Midbrain (tissue), 1 donor: ENCODE measurements at places on chromosomes 6 and 20.

- DNase-seq, result no peak
Measured at GRCh38 chr6:44001318-44002066, 125.8 kb downstream of the MRPL14 start.

DNA sequence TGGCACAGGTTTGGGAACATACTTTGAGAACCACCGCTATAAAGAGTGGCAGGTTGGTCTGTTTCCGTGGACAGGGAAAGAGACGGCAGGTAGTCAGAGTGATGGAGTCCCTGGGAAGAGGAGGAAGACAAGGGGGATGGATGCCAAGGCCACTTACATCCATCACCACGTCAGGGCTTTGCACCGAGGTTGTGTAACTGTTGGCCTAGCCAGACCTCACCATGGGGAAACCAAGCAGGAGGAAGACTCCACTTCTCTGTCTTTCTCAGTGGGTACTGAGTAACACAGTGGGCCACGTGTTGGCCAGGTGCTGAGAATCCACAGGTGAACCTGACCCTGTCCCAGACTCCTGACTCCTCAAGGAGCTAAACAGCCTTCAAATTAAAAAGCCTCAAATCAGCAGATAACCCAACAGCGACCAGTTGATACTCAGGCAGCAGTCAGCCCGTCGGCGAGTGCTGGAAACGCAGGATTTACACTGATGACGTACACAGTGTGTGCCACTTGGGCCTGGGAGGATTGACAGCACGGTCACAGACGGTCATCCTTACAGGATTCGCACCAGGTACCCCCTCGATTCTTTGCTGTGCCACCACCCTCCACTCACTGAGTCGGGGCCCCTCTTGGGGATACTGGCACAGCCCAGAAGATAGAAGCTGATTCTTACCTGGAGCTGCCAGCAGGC is 134.6 kb upstream of the SNX9 start:
- no peak for DNase-seq

- DNase-seq, result no peak
Measured at GRCh38 chr6:127841811-127842210, 59.0 kb downstream of the THEMIS start.

DNA sequence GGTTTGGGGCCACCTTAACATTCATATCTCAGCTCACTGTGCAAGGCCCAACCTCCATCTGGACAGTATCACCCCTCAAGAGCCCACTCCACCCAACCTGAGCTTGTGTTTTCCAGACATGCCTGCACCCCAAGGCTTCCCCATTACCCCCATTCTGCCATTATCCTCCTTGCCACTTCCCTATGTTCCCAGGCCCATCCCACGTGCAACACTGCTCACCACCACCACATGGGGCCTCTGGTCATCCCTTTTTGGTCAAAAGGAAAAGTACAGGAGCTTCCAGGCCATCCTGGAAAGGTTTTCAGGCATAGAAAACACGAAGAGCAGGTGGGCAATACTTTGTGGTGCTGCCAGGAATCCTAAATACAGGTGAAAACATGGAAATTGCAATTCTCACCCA is 140.3 kb downstream of the SYNDIG1 start:
- DNase-seq, result no peak

DNA sequence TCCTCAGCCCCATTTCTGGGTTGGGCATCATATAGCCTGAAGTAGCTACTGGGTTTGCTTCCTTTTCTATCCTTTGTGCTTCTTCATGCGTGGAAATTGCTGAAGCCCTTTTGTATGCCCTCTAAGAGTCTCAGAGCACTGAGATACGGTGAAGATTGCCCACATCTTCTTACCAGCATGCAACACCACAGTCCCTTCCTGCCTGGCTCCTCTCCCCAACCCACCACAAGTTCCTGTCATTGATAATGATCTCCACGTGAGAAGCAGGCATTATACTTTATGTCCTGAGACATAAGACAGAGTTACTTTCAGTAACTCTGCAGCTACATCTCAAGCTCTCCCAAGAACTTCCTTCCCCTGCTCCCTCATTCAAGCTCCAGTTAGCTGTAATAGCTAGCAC is 15.8 kb upstream of the PLCB4 start:
- DNase-seq, result no peak

DNA sequence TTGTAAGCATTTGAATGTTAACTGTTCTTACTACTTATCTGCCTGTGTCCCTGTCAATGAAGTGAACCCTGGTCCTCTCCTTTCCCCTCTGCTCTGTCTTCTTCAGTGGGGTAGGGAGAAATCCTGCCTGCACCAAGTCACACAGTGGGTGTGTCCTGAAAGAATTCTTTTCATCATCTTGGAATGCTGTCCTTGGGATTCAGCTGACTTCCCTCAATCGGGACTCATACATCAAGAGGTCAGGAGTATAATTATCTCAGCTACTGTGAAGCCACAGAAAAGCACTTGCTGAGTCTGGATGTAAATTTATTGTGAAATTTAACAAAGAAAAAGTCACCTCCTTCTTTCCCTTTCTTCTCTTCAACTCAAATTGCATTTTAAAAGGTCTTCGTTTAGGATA is 328.5 kb downstream of the SOX4 start:
- no peak for DNase-seq

GRCh38 chr20:20214757-20215275 is 153.1 kb upstream of the INSM1 start:
- no peak for DNase-seq

- DNase-seq, result no peak
Measured at GRCh38 chr6:14456941-14457340, 339.4 kb downstream of the CD83 start.

GRCh38 chr20:23162887-23163286 is 76.8 kb upstream of the CD93 start:
- no peak for DNase-seq

DNA sequence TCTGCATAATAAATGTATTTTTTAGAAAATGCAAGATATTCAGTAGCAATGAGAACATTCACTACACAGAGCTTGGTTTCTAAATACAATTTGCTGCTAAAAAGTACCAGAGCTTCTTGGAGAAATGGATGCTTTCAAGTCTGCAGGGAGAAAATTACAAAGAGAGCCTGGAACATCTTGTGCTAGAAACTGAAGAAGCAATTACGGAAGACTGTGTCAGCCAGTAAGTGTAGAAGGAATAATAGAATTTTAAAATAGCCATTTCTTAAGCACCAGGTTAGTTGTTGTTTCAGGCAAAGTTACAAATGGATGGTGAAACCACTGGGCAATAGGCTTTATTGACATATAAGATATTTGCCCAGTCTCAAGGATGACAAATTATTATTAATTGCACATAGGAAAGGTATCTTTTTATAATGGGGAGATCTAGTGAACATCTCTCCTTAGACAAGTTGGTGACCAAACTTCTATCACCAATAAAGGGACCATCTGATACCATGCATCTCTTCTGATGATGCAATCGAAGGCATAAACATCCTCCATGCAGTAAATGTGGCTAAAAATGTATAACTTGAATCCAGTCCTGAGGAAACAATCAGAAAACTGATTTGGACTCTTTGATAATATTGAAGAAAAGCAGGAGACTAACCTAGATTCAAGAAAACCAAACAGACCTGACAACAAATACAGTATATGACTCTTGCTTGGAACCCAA is 81.7 kb downstream of the ARHGAP18 start:
- peak; percentile 26 for DNase-seq

GRCh38 chr6:136950436-136951126 is 28.5 kb downstream of the SLC35D3 start:
- no peak for DNase-seq

- DNase-seq, result no peak
Measured at GRCh38 chr6:150027806-150028565, 2.7 kb upstream of the RAET1L start.
